ENCODE measurements at places on chromosomes 6 and 20.

DNA sequence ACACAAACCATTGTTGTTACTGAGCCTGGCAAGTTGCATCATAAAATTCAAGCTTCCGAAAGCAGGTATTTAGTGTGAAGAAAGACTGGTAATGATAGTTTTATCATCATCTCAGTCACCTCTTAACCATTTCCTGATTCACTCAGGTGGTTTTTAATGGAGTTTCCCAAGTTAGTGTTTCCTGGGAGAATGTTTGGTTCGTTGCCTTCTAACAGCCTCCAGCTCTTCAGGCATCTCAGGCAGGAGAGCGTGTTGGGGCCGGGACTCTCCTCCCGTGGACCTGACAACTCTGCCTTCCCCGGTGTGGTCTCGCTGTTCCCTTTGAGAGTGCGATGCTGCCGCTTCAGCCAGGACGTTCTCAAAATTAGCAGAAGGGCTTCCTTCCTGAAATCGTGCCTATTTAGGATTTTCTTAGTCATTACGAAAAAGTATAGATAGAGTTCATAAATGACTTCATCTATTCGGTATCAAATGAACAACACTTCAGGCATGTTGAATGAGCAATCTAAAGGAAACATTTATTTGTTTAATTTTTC, 105.0 kb upstream of the QKI start:
- no peak for DNase-seq

DNA sequence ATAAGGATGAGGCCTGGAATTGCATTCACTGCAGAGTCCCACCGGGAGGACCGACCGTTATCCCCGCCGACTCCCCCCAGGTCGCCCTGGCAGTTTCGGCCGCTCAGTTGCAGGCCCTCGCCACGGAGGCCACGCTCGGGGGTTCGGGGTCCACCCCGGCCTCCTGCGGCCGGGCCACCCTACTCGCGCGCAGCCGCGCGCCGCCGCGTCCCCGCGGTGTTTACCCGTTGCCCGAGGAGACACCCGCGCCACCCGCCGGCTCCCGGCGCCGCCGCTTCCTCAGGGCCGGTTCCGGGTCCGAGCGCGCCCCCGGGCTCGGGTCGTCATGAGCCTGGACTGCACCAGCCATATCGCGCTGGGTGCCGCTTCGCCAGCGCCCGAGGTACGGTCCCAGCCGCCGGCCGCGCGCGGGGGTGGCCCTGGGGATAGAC, at the start of gene CCDC170:
Gene CCDC170, plus strand, starts transcription at position 214 of the 431 bp plus-strand sequence. Its CDS starts 112 bp downstream, at position 326.
- DNase-seq: no peak

- no peak for DNase-seq
These were observed 109.2 kb downstream of the CDYL start for GRCh38 chr6:4885341-4885933.

GRCh38 chr20:32743237-32744112, at the start of gene COMMD7:
TSS of gene COMMD7 (minus strand) at chr20:32743467. CDS start at chr20:32743391, 76 bp downstream.
- peak; percentile 30 for DNase-seq

GRCh38 chr6:128950864-128951263, 67.9 kb downstream of the LAMA2 start:
- DNase-seq: no peak

- DNase-seq: no peak
These were observed 68.1 kb downstream of the PREX1 start for GRCh38 chr20:48759631-48760245.

GRCh38 chr6:163260111-163260895, 154.2 kb upstream of the QKI start:
- DNase-seq: no peak

DNA sequence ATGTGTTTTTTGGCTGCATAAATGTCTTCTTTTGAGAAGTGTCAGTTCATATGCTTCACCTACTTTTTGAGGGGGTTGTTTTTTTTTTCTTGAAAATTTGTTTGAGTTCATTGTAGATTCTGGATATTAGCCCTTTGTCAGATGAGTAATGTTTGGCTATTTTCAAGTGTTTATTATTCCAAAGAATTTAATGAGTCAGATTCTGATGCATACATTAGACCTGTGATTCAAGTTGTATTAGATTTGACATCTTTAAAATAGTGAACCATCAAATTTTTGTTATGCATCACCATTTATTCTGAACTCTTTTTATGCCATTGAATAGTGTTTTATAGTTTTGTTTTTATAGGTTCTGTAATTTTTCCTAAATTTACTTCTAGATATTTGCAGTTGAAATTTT, 319.3 kb downstream of the PKHD1 start:
- no peak for DNase-seq

- DNase-seq: no peak
These were observed 8.6 kb downstream of the SNX9 start for GRCh38 chr6:157831424-157832249.

Measured in stimulated activated CD4-positive, alpha-beta T cell treated with anti-CD3 and anti-CD28 coated beads, TNF-alpha, amount 100 ng/mL, for 24 hours (primary cell).